Activated T-helper 1 cell treated with Interleukin-2 at 50 U/mL for 16 hours (primary cell): ENCODE measurements at places on chromosomes 13 and 19.

DNA sequence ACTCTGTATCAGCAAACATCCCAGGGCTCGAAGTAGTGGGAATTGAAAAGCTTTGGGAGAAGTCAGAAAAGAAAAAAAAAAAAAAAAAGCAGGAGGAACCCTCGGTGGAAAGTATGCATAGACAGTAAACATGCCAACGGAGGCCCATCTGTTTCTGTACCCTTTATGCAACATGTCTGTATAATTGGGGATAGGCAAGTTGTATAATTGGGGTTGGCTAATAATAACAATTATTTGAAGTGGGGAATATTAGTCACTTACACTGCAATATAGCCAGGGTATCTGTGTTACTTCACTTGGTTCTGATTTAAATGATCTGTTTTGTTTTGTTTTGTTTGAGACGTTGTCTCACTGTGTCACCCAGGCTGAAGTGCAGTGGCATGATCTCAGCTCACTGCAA is 12.1 kb upstream of the IGFL4 start:
- DNase-seq = no peak

DNA sequence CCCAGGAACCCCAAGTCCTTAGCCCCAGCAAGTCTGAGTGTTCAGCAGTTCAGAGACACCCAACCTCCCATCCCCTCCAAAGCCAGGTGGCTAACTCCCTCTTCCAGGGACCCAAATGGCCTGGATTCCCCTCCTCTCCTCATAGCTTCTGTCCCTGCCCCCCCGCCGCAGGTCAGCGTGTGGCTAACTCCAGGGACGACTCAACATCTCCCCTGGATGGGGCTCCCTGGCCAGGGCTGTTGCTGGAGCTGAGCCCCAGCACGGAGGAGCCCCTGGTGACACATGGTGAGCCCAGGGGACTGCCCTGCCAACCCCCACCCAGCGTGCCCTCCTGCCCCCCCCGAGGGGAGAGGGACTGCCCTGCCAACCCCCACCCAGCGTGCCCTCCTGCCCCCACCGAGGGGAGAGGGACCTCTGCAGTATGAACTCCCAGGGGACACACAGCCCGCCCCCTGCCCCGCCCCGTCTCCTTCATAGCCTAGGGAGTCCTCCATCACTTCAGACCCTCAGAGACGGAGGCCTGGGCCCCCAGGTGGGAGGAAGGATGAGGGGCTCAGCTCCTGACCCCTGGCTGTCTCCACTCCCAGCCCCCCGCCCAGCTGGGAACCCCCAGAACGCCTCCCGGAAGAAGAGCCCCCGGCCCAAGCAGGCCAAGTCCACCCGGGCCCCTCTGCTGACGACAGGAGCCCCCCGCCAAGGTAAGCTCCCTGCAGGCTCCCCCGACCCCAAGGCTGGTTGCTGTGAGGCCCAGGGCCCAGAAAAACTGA is 1.7 kb downstream of the SSC5D start:
- DNase-seq = no peak

DNA sequence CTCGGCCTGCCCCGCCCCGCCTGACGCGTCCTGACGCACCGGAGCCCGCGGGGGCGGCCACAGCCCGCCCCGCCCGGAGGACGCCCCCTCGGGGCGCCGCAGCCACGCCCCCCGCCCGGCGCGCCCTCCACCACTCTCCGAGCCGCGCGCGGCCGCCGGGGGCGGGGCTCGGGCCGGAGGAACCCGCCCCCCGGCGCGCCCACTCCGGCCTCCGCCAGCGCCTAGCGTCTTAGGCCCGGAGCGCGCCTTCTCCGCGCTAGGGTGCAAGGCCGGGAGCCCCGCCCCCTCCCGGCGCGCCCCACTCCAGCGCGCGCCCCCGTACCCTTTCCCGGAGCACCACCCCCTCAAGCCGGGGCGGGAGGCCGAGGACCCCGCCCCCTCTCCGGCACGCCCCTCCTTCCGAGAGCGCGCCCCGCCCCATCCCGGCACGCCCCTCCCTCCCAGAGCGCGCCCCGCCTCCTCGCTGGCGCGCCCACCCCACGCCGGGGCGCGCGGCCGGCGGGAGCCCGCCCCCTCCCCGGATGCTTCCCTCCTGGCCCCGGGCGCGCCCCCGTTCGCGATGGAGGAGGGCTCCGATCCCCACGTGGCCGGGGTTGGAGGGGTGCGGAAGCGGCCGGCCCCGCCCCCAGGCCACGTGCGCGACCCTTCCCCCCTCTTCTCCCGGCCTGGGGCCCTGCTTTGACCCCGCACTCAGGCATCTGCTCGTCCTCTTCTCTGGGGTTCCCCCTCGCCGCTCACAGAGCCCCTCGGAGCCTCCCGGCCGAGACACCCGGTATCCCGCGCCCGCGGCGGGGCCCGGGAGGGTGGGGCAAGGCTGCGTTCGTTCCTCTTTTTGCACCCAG is 480 bp upstream of the KLF16 start:
- peak; percentile 91 for DNase-seq

GRCh38 chr13:85586856-85587255 is 212.4 kb downstream of the SLITRK6 start:
- DNase-seq = no peak

GRCh38 chr13:78497702-78498355 is 105.5 kb downstream of the POU4F1 start:
- DNase-seq = no peak

GRCh38 chr19:49411681-49412326 is 11.4 kb downstream of the PTH2 start:
- no peak for DNase-seq
